ENCODE measurements at places on chromosomes 7 and 10.

DNA sequence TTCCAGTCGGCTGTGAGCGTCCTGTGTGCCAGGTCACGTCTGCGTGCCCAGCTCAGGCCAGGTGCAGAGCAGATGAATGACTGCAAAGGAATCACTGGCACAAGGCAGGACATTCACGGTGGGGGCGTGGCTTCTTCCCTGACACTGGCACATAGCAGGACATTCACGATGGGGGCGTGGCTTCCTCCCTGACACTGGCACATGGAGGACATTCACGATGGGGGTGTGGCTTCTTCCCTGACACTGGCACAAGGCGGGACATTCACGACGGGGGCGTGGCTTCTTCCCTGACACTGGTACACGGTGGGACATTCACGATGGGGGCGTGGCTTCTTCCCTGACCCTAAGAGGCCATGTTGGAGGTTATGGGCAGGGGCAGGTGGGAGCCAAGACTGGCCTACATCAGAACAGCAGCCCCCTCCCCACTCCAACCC lies 64.3 kb downstream of the MYL10 start:
- no peak for DNase-seq

GRCh38 chr10:127736222-127736914 lies 617 bp upstream of the FOXI2 start:
- DNase-seq, result no peak

- DNase-seq, result peak; percentile 78
Measured at GRCh38 chr10:132588301-132589013, 50.9 kb downstream of the INPP5A start.

GRCh38 chr10:93386631-93387369 lies 95.3 kb downstream of the MYOF start:
- DNase-seq, result no peak

- no peak for DNase-seq
Measured at GRCh38 chr10:44258019-44258418, 126.9 kb downstream of the CXCL12 start.

DNA sequence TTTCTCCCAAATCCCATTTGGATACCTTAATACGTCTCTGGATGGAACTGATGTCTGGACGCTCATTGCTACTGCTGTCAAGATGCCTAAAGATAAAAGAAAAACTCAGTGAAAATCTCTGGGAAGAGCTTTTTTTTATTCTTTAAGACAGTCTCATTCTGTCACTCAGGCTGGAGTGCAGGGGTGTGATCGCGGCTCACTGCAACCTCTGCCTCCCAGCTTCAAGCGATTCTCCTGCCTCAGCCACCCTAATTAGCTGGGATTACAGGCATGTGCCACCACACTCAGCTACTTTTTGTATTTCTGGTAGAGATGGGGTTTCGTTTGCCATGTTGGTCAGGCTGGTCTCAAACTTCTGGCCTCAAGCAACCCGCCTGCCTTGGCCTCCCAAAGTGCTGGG lies 102.2 kb downstream of the NT5C2 start:
- no peak for DNase-seq

- no peak for DNase-seq
Measured at GRCh38 chr10:127527320-127527719, 21.8 kb upstream of the NPS start.
